ENCODE measurements at places on chromosomes 5 and 9.
A peak's percentile ranks its signal among the peaks of the same experiment; 100 is the strongest.

DNA sequence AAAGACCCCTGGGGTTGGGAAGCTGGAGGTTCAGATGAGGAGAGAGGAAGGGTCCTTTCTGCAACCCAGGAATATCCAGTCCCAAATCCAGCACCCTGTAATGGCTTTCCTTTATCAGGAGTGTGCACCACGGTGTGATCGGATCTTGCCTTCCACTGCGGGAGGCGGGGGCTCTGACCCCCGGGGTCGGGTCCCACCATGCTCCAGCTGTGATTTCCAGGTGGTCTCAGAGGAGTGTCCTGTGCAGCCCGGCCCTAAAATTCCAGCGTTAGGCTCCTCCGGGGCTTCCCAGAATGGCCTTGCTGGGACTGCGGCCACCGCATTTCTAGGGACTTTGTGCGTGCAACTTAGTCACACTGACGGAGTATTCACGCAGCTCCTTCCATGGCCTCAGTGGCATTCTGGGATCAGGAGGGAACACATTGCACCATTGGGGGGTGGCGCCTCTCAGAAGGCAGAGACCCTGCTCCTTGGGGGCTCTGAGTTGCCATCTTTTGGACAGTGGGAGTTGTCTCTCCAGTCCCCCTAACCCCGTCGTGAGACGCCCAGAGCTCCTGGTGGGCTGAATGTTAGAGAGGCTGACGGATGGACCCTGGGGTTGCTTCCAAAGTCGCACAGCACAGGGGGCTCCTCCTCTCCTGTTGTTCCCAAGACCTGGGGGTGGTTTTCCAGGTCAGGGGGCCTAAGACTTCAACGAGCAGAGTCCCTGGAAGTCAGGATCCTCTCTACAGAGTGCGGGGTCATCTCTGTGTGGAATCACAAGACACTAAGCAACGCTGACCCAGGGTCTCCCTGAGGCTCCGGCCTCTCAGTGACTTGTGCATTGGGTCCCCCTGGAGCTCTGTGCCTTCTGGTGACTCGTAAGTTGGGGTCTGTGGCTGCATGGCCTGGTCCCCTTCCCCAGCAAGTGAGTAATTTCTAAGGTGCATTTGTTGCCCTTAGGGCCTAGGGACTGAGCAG is 42.7 kb upstream of the IRX4 start:
- no peak for DNase-seq

DNA sequence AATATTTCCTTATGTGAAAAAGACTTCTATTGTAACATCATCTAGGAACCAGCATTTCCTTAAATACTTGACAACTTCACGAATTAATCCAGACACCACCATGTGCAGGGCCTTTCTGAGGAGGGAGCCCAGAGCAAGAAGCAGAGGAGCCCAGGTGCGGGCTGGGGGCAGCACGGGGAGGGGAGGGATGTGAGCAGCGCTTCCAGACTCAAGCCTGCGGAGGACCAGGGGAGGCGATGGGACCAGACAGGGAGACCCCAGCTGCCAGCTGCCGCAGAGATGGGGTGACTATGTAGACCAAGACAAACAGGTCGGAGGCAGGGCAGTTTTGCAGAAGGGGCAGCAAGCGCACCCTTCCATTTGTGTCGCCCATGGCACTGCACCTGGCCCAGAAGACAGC is 596.1 kb downstream of the IRX1 start:
- no peak for DNase-seq

- no peak for DNase-seq
These were observed 76.7 kb downstream of the LURAP1L start for GRCh38 chr9:12851341-12852090.

DNA sequence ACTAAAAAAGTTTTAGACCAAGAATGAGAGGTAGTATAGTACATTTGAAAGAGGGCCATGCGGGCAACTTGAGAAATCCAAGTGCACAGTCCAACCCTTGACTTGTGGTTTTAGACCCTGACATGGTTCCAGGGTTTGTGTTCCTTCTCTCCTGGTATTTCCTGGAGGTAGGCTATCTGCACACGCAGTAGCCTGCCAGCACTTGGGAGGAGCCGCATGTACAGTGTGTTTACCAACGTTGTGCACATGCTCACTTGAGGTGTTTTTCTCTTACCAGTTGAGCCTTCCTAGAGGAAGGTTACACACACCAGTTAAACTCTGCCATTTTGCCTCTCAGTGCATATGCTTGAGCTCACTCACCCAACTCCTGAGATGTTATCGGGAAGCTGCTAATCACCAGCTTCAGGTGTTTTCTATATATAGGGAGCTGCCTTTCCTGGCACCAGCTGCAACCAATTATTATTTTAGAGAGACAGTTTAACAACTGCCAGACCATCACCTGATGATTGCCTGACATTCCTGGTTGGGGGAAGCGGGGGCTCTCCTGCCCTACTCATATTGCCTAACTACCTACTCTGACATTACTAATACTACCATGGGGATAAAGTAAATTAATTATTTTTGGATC is 593.4 kb upstream of the TUSC1 start:
- no peak for DNase-seq

- DNase-seq: peak; percentile 63
These were observed 28.7 kb downstream of the NEK6 start for GRCh38 chr9:124286292-124286931.

DNA sequence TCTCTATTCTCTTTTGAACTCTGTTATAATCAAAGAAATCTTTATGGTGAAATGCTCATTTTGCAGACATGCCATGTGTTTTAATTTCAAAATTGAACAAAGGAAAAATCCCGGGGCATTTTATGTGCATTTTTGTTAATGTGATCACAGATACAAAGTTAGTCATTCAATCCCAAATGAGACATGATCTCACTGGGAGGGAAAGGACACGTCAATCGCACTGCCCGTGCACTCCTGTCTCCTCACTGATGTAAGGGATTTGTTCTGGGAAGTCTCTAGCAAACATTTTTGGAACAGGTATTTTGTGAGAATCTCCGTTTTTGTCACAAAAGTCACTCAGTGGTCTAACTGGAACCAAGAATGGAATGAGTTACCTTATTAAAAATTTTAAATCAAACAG is 97.9 kb upstream of the RANBP6 start:
- DNase-seq: no peak

DNA sequence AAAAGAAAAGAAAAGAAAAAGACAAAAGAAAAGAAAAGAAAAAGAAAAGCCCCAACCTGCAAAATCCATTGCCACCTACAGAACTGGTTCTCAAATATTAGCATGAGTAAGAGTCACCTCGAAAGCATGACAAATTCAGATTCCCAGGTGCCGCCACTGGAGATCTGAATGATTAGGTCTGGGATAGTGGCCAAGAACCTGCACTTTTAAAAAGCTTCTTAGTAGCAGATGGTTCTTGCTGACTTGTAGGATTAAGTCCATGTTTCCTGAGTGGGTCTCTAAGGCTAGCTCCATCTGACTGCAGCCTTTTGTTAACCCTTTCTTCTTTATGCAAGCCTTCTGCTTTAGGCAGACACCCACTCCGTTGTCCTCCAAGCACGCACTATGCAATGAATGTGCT is 178.5 kb upstream of the CDH18 start:
- no peak for DNase-seq

DNA sequence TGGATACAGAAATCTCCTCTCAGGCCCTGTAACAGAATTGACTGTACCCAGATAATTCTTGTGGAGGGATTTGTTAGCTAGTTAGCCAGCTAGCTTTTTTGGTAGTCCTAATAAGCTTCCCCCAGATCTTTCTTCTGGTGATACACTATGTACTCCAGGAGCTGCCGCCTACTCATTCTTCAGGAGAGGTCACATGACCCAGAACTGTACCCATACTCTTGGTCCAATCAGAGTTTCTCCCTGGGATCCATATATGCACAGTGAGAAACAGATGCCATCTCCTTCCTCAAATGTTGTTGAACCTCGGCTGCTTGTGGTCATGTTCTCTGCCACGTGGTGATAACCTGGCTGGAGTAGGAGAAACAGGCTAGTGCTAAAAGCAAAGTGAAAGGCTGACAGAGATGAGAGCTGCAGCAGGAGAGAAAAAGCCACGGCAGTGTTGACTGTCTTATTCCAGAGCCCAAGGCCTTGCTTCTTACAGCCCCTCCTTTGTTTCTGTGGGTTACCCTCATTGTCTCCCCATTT is 123.0 kb upstream of the RFX3 start:
- DNase-seq: no peak

- no peak for DNase-seq
These were observed 59.3 kb upstream of the AFAP1L1 start for GRCh38 chr5:149212198-149212951.

GRCh38 chr5:67235399-67236110 is 39.0 kb upstream of the CD180 start:
- DNase-seq: no peak

- no peak for DNase-seq
These were observed 2.5 kb upstream of the RAD23B start for GRCh38 chr9:107280543-107280942.

- no peak for DNase-seq
These were observed 6.4 kb upstream of the NR3C1 start for GRCh38 chr5:143409926-143410325.

GRCh38 chr5:35938568-35939227 is at the start of gene CAPSL:
Gene CAPSL, minus strand, starts transcription at chr5:35938622. Its CDS starts 17,502 bp downstream, at chr5:35921120.
- DNase-seq: no peak

GRCh38 chr5:177425196-177425800 is 1.2 kb upstream of the GRK6 start:
- no peak for DNase-seq

GRCh38 chr9:109139851-109140250 is 20.1 kb upstream of the TMEM245 start:
- DNase-seq: no peak

DNA sequence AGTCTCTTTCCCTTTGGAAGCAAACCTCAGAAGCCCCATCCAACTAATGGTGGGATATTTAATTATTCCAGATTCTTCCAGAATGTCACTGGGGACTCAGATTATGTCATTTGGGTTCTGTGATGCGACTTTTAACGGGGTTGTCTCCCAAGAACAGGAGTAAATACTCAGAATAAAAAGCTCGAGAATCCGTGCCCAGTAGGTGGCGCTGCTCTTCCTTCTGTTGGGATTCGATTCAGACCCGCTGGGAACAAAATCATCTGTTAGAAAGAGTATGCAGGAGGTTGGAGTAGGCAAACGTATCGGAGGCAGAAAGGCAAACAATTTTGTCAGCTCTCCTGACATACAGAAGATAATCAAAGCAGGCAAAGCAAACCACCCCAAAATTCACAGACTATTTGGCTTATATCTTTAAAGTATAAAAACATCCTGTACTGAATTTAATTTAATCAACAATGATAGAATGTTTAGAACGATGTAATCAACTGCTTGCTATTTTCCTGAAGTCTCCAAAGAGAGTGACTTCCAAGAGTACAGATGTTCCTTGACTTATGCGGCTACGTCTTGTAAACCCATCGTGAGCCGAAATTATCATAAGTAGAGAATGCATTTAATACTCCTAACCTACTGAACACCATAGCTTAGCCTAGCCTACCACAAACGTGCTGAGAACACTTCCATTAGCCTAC is 169.8 kb upstream of the RAI14 start:
- DNase-seq: peak; percentile 37

DNA sequence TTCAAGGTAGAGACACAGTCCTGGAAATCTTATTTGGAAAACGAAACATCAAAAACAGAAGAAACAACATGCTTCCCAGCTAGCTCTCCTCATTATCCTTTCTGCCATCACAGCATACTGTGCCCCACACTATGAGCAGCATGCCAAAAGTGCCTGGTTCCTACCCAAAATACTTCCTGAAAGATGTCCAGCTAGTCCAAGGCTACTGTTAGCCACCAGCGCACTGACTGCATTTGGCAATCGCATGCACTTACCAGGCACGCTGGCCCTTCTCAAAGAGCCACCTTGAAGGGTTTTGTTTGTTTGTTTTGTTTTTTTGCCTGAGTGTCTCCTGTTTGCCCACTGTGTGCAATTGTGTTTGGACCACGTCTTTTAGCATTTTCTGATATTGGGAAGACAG is 6.8 kb downstream of the HSPB3 start:
- no peak for DNase-seq

DNA sequence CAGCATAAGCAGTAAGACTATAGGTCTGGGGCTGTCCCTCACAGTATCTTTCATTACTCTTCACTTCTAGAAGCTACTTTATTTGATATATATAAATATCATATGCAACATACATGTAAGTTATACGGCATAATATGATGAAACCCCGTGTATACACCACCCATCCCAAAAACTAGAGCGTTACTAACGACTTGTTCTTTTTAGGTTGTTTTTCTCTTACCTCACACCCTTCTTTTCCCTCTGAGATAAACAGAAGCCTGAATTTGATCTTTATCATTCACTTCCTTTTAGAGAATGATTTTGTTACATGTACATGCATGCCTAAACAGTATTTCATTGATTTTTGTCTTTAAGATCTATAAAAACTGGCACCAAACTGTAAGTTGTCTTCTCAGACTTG is 3.7 kb downstream of the TRMO start:
- no peak for DNase-seq

GRCh38 chr5:111201705-111202104 is 22.5 kb upstream of the CAMK4 start:
- DNase-seq: no peak

GRCh38 chr5:23755906-23756305 is 248.5 kb downstream of the PRDM9 start:
- DNase-seq: no peak

DNA sequence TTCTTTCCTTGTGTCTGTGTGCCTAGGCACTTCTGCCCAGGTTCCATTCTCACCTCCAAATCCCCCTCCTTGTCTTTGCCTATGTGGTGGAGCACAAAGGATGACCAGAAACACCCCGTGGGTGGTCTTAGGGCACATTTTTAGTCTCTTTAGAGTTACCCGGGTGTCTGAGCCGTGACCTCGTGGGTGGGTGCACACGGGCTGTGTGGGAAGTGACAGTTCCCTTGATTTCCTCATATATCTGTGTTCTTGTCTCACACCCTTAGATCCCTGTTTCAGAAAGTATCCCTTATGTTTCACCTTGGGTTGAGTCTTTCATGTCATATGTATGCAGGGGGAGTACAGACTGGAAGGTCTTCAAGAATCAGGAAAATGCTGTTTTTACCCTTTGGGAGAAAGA is 13.4 kb upstream of the SMIM32 start:
- DNase-seq: no peak

- no peak for DNase-seq
These were observed 31.6 kb upstream of the RFK start for GRCh38 chr9:76425677-76426453.

GRCh38 chr9:6619909-6620308 is 25.6 kb downstream of the GLDC start:
- DNase-seq: no peak

DNA sequence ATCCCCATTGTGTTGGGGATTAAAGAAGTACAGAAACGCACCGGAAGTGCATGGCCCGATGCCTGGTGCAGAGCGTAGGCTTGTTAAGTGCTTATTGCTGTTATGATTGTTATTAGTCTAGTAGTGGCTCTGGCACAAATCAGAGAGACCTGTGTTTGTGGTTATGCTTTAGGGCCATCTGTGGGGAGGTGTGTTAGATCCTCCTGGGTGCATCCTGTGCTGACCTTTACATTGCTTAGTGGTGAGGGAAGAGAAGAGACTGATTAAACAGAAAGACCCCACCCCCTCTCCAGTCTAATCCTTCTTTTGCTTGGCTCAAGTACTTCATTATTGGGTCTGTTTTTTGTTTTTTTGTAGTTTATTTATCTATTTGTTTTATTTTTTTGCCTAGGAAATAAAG is 112.7 kb upstream of the SPRY4 start:
- no peak for DNase-seq
